ENCODE measurements at places on chromosomes 11 and 22. TPM values are rescaled to one million over a fixed set of nuclear protein-coding genes. Genes with fewer than 3 reads are reported as not detected.
A peak's percentile ranks its signal among the peaks of the same experiment; 100 is the strongest.

Gene WBP2NL
- total RNA-seq = 9.4 TPM

Gene NOX4
- total RNA-seq = 16.0 TPM

Gene TRIM5
- total RNA-seq = 28.4 TPM

Gene ARHGAP8
- 17.3 TPM for total RNA-seq

Gene RDX
- total RNA-seq = 195 TPM

Gene LRRN4CL
- total RNA-seq = 28.4 TPM

Gene SCGB2A2
- not detected for total RNA-seq

Gene C11orf16
- not detected for total RNA-seq

Gene SYTL2
- total RNA-seq = 24.6 TPM

Gene RBFOX2
- 77.7 TPM for total RNA-seq

Gene NCF4
- 30.4 TPM for total RNA-seq

GRCh38 chr11:3195251-3196160, 23.1 kb downstream of the MRGPRG start:
- DNase-seq = peak; percentile 59

DNA sequence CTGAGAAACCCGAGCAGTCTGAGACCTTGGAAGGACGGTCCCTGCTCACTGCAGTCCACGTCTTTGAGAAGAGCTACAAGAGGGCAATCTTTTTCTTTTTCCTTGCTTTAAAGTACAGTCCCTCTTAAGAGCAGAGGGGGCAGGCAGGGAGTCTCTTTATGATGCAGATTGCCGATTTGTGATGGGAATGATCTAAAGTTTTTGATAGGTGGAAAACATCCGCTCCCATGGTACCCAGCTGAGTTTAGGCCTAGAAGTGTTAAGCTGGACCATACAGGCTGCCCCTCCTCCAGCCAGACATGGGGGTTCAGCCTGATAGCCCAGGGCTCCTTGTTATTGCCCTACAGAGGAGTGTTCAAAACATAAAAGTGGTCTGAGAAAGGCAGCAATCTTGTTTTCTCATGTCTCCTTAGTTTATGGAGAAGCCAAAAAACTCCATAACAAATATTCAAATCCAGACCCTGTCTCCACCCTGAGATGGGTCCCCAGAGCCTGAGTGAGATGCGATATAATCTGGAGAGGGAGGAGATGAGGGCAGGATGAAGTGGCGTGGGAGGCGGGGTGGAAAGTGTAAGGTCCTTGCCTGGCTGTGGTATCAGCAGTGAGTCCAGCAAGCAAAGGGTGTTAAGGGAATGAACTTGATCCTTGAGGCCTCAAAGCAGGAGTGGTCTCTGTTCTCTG, 135.1 kb downstream of the FDX1 start:
- DNase-seq = no peak

GRCh38 chr22:36904260-36904880, 9.1 kb upstream of the CSF2RB start:
- DNase-seq = no peak

GRCh38 chr11:118167906-118168305, 8.5 kb downstream of the SCN2B start:
- DNase-seq = no peak

DNA sequence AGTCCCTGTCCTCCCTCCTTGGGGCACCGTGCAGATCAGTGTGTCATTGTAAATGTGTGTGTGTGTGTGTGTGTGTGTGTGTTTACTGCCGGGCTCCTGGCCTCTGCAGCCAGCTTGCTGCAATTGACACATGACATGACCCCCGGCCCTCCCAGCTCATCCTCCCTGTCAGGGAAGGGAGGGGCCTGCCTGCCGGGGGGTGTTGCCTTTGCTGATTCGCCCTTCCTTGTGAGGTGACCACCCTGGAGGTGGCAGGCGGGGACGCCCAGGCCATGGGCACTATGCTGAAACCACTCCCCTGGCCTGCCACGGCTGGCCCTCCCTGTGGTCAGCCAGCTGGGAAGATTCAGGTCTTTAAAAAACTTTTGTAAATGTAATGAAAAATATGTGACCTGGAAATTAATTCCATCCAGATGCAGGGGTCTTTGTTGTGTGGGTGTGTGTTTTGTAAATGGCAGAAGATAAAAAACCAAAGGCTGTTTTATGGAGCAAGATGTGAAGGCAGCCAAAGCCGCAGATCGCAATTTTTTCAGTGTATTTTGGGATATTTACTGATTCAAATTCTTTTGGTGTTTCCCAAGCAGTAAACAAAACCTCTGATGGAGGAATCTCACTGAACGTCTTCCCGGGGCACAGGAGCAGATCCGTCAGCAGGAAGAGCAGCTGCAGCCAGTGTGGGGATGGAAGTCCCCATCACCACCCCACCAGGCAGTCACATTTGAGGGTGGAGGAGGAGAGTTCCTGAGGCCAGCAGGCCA, 23.2 kb downstream of the SHISAL1 start:
- DNase-seq = no peak

- DNase-seq = no peak
These were observed 115.4 kb downstream of the KIAA1671 start for GRCh38 chr22:25067851-25068421.

GRCh38 chr11:10855295-10855694, 2.6 kb downstream of the ZBED5 start:
- DNase-seq = no peak

DNA sequence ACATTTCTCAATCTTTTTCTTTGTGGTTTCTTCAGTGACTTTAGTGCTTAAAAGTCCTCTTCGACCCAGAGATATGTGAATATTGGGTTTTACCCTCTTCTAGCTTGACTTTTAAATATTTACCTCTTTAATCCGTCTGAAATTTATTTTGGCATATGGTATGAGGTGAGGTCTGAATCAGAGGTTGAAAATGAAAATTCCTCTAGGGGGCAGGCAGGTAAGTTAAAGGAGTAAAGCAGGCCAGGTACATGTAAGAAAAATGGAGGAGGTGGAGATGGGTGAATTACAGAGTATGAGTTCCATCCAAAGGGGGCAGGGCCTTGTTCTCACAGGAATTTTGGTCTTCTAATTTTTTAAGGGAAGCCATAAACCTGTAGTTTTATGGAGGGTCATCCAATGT, 263.8 kb upstream of the NARS2 start:
- DNase-seq = no peak

DNA sequence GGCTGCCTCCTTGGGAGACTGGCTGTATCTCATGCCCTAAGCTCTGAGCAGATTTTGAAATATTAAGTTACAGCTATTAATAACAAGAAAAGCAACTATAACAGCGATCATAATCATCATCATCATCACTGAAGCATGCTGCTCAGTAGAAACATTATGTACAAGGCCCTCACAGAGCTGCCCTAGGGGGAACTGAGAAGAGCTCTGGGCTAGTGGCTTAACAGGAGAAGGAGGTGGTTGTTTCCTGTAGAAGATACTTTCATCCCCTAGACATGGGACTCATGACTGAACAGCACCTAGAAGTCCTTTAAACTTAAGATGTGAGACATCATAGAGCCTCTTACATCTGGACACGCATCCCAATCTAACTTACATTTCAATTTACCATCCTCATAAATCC, 332.8 kb upstream of the PLET1 start:
- DNase-seq = no peak

- DNase-seq = no peak
These were observed 1.5 kb downstream of the MIOX start for GRCh38 chr22:50488006-50488677.

DNA sequence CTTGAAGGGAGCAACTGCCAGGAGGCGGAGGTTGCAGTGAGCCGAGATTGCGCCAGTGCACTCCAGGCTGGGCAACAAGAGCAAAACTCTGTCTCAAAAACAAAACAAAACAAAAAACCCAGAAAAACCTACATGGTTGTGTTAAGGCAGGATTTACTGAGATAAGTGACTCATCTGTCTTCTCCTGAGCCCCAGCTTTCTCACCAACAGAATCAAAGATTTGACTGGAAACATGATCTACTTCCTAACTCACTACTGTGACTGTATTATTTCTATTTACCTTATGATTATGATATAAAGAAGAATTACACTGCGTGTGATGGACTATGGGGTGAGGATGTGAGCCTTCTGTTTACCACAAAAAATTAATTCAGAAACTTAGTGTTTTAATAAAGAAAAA, 21.8 kb downstream of the FAM118B start:
- DNase-seq = no peak

DNA sequence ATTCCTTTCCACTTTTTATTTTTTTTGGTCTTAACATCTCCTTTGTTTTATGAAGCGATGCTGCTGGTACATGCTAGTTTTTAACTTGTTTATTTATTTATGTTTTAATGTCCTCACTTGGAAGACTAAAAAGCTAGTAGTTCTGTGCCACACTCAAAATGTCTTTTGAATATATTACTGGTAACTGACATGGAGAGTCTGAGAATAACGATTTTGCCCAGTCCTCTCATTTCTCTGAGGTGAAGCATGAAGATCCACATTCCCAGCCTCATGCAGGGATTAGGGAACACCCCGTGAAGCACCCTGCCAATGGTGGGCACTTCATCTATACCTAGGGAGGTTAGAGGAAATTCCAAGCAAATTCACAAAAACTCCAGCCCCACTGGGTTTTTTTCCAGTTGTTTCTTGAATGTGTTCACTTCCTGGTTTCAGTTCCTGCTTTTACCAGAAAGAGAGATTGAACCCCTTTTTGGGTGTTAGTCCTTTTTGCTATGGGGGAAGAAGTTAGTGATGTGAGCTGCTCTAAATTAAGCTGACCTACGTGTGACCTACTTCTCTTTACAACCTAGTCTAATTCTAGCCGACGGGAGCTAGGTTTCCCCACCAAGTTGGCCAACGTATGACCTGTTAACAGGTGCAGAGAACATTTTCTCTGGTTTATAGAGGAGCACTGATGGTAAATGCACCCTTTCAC, 106.1 kb downstream of the SLC1A2 start:
- DNase-seq = no peak

GRCh38 chr22:24996420-24996952, 44.0 kb downstream of the KIAA1671 start:
- DNase-seq = no peak

DNA sequence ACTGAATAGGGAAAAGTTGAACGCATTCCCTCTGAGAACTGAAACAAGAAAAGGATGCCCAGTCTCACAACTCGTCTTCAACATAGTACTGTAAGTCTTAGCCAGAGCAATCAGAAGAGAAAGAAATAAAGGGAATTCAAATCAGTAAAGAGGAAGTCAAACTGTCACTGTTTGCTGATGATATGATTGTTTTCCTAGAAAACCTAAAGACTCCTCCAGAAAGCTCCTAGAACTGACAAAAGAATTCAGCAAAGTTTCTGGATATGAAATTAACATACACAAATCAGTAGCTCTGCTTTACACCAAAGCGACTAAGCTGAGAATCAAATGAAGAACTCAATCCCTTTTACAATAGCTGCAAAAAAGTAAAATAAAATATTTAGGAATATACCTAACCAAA, 471.2 kb upstream of the CNTN5 start:
- no peak for DNase-seq

GRCh38 chr11:127683321-127683720, 682.8 kb upstream of the KIRREL3 start:
- DNase-seq = no peak

- DNase-seq = no peak
These were observed 66.5 kb upstream of the AMPD3 start for GRCh38 chr11:10388574-10388973.

GRCh38 chr11:34270711-34271110, 87.1 kb downstream of the ABTB2 start:
- no peak for DNase-seq

GRCh38 chr11:24496386-24496735, 492 bp upstream of the LUZP2 start:
- no peak for DNase-seq

GRCh38 chr22:30225220-30225927, 21.2 kb downstream of the LIF start:
- no peak for DNase-seq

DNA sequence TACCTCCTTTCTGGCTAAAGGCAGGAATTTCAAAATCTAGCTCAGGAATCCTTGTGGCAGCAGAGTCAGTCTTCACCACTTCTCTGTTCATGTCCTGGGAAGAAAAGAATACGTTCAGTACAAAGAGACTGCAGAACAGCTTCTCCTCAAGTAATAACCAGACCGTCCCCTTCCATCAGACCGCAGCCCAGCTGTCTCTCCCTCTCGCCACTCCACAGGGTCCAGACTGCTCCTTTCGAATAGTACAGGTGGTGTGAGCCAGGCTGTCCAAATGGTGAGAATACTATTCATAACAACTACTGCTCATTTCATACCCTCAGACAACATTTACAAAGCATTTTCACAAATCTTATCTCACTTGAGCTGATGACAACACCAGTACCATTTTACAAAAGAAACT, 857 bp downstream of the ZPR1 start:
- no peak for DNase-seq

- peak; percentile 82 for DNase-seq
These were observed 2.2 kb downstream of the SLC25A22 start for GRCh38 chr11:795634-796564.

GRCh38 chr11:85735876-85736460, 50.0 kb upstream of the CCDC89 start:
- no peak for DNase-seq

Measured in sciatic nerve (tissue), 2 donors.